Activated B cell treated with CpG ODN at 0.5 μM for 24 hours (primary cell): ENCODE measurements at places on chromosomes 6 and 20. TPM values are rescaled to one million over a fixed set of nuclear protein-coding genes. Genes with fewer than 3 reads are reported as not detected.

- no peak overlapping the region for H3K4me3 ChIP-seq
- DNase-seq = no peak
- H3K27me3 ChIP-seq = no peaks in the 10 kb centered on the region
- no peak overlapping the region for H3K27ac ChIP-seq
- no peaks in the 10 kb centered on the region for H3K36me3 ChIP-seq
Measured at GRCh38 chr20:13288357-13288756, 67.3 kb downstream of the ISM1 start.

DNA sequence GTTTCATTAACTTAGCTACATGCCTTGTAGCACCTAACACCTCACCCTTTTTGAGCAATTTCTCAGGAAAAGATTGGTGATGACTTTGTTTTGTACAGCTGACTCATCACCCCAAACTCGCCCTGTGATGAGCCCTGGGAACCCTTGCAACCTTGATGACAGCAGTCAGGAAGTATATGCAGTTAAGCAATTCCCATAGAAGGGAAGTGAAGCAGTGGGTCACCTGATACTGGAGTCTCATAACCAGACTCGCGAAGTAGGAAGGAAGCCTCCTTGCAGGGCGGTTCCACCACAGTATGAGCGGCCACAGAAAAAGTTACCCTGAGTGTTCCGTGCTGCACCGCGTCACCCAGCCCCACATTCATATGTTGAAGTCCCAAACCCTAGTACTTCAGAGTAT lies 82.0 kb upstream of the EDN1 start:
- no peaks in the 10 kb centered on the region for H3K36me3 ChIP-seq
- H3K27ac ChIP-seq = no peak overlapping the region

DNA sequence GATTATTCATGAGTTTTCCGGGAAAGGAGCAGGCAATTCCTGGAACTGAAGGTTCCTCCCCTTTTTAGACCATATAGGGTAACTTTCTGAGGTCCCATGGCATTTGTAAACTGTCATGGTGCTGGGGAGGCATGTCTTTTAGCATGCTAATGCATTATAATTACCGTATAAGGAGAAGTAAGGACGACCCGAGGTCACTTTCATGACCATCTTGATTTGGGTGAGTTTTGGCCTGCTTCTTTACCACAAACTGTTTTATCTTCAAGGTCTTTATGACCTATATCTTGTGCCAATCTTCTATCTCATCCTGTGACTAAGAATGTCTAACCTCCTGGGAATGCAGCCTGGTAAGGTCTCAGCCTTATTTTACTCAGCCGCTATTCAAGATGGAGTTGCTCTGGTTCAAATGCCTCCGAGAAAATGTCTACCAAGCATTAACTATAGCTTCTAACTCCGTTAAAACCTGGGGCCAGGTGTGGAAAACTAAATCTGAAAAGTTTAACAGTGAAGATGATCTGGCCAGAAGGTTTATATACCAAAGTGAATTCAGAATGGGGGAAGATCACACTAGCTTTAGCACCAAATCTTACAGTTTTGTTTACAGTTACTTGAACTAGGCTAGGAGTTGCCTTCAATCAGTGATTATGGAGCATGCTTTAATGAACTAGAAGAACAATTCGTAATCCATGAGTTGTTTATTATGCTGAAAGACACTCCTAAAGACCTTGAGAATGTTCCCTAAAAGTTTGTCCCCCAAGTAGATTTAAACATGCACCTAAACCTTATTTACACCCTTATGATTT lies 80.0 kb upstream of the TOP1 start:
- peaks cover 16% of the 10 kb centered on the region for H3K27me3 ChIP-seq
- no peak overlapping the region for H3K27ac ChIP-seq
- no peak for DNase-seq
- H3K4me1 ChIP-seq = peaks cover under 1% of the 10 kb centered on the region

GRCh38 chr6:154298297-154298696 lies 58.3 kb downstream of the IPCEF1 start:
- no peaks in the 10 kb centered on the region for H3K27me3 ChIP-seq
- H3K36me3 ChIP-seq = no peaks in the 10 kb centered on the region
- H3K4me1 ChIP-seq = peaks cover 16% of the 10 kb centered on the region

DNA sequence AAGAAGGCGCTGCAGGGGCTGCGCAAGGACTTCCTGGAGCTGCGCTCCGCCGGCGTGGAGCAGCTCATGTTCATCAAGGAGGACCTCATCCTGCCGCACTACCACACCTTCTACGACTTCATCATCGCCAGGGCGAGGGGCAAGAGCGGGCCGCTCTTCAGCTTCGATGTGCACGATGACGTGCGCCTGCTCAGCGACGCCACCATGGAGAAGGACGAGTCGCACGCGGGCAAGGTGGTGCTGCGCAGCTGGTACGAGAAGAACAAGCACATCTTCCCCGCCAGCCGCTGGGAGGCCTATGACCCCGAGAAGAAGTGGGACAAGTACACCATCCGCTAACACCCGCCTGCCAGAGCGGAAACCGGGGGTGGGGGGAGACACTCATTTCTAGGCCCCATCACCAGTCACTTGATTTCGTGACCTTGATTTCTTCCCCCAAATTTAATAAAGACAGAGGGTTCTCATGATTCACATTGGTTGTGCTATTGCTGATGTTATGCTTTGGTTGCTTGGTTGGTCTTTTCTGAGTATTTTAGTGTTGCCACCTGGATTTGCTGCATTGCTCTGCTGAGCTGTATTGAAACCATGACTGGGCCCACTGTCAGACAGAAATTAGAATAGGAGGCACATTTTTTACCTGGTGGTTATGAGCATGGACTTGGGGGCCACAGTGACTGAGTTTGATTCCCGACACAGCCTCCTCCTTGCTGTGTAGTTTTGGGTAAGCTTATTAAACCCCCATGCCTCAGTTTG lies 1.5 kb downstream of the FAM50B start:
- peaks cover 20% of the 10 kb centered on the region for H3K4me1 ChIP-seq
- DNase-seq = no peak
- H3K27me3 ChIP-seq = no peaks in the 10 kb centered on the region

GRCh38 chr6:98044151-98044561 lies 761.1 kb upstream of the MMS22L start:
- no peak for DNase-seq
- H3K27me3 ChIP-seq = peaks cover 3% of the 10 kb centered on the region
- H3K27ac ChIP-seq = no peak overlapping the region
- H3K4me1 ChIP-seq = no peaks in the 10 kb centered on the region
- H3K4me3 ChIP-seq = no peak overlapping the region
- no peaks in the 10 kb centered on the region for H3K36me3 ChIP-seq

- DNase-seq = no peak
- peaks cover 2% of the 10 kb centered on the region for H3K4me1 ChIP-seq
- H3K4me3 ChIP-seq = no peak overlapping the region
- H3K27ac ChIP-seq = no peak overlapping the region
Measured at GRCh38 chr6:90859056-90859455, 272.2 kb upstream of the MAP3K7 start.

- H3K27me3 ChIP-seq = no peaks in the 10 kb centered on the region
- peak; percentile 69 for DNase-seq
- peak overlapping the region; percentile 67 for H3K4me3 ChIP-seq
- H3K27ac ChIP-seq = peak overlapping the region; percentile 60
Measured at GRCh38 chr6:33430991-33431879, 11.4 kb downstream of the SYNGAP1 start.

DNA sequence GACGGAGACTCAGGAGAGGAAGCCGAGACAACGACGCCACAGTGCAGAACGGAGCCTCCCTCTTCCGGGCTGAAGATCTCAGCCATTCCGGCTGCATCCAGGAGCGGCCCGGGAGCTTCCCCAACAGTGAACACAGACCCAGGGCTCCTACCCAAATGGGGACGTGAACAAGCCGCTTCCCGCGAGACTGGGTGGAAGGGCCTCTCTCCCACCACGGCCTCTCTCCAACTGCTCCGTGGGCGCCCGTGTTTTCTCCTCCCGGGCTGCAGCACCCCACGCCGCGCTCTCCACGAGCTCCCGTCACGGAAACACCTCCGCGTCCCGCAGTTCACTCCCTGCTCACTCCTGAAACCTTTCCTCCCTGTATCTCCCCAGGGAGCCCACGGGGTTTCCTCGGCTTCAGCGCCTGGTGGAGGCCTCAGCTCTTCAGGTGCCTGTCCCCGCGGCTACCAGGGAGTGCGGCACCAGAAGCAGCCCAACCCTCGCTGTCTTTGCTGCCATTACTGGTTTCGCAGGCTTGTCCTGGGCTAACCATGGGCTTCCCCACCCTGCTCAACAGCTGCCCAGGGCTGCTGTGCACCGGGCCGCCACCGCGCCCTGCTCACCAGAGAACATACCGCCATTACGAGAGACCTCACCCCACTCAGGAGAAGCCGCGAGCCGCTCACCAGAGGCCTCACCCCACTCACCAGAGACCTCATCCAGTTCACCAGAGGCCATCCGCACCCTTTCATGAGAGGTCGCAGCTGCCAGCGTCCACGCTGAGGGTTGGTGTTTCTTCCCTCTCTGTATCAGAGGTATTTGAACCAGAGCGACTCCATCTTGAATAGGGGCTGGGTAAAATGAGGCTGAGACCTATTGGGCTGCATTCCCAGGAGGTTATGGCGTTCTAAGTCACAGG lies 922.8 kb downstream of the QKI start:
- no peak overlapping the region for H3K4me3 ChIP-seq
- H3K4me1 ChIP-seq = no peaks in the 10 kb centered on the region
- no peak for DNase-seq
- no peak overlapping the region for H3K27ac ChIP-seq
- H3K36me3 ChIP-seq = no peaks in the 10 kb centered on the region

- no peaks in the 10 kb centered on the region for H3K27me3 ChIP-seq
- peaks cover 19% of the 10 kb centered on the region for H3K36me3 ChIP-seq
- H3K4me3 ChIP-seq = peak overlapping the region; percentile 71
- peak overlapping the region; percentile 96 for H3K27ac ChIP-seq
- DNase-seq = no peak
Measured at GRCh38 chr20:38094373-38094891, 60.9 kb downstream of the RPRD1B start.

GRCh38 chr6:15875797-15876196 lies 213.0 kb upstream of the DTNBP1 start:
- no peak overlapping the region for H3K27ac ChIP-seq
- H3K4me1 ChIP-seq = peaks cover 38% of the 10 kb centered on the region
- no peak overlapping the region for H3K4me3 ChIP-seq
- H3K27me3 ChIP-seq = peaks cover 3% of the 10 kb centered on the region

GRCh38 chr6:31587791-31588777 lies 2.0 kb downstream of the LST1 start:
- peaks cover 94% of the 10 kb centered on the region for H3K4me1 ChIP-seq
- peaks cover 8% of the 10 kb centered on the region for H3K36me3 ChIP-seq
- DNase-seq = no peak
- no peaks in the 10 kb centered on the region for H3K27me3 ChIP-seq
- H3K4me3 ChIP-seq = peak overlapping the region; percentile 77

GRCh38 chr6:132392792-132393191 lies 8.5 kb downstream of the MOXD1 start:
- peaks cover 29% of the 10 kb centered on the region for H3K4me1 ChIP-seq
- peaks cover 4% of the 10 kb centered on the region for H3K27me3 ChIP-seq
- no peak for DNase-seq
- H3K27ac ChIP-seq = no peak overlapping the region

- no peak for DNase-seq
- H3K4me1 ChIP-seq = no peaks in the 10 kb centered on the region
Measured at GRCh38 chr6:112190164-112190563, 64.2 kb downstream of the LAMA4 start.

DNA sequence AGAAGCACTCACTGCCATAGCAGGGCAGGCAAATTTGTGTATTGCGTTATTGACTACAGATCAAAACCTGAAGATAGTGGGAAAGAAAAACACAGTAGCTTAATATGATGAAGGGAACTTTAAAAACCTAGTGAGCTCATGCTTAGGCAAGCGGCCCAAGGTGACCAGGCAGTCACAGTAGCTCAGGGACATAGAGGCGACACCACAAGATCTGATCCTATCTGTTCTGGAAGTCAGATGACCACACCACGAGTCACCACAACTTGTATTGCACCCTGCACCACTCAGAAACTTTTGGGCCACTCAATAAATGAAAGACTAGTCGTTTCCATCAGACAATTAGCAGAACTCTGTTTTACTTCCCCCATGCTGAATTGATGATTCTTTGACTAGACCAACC lies 4.9 kb downstream of the CLIC5 start:
- peak overlapping the region; percentile 82 for H3K27ac ChIP-seq
- H3K4me1 ChIP-seq = peaks cover 42% of the 10 kb centered on the region
- no peak for DNase-seq
- no peaks in the 10 kb centered on the region for H3K36me3 ChIP-seq

DNA sequence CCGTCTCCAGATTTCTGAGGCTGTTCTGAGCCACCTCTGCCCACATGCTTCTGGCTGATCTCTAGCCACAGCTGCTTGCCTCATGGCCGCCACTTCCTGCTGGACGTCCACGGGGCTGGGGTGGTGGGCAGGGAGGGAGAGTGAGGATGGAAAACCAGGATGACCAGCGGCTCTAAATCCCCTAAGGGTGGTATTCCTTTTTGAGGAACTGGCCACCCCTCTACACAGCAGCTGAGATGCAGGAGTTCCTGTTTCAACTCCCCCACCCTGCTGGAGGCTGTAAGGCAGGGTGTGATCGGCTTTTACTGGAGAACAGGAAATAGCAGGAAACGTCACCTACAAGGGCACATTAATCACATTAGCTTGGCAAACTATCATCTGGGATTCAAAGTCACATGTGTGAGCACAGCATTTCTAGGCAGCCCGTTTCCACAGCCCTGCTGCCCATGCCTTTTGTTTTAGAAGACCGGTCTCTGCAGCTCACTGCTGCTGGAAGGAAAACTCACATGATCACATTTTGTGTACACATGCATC lies 181.6 kb upstream of the ECI2 start:
- no peak for DNase-seq
- H3K36me3 ChIP-seq = no peaks in the 10 kb centered on the region
- H3K27me3 ChIP-seq = no peaks in the 10 kb centered on the region
- peaks cover 24% of the 10 kb centered on the region for H3K4me1 ChIP-seq

GRCh38 chr20:38612751-38613515 lies 11.3 kb downstream of the ARHGAP40 start:
- no peak overlapping the region for H3K4me3 ChIP-seq
- no peaks in the 10 kb centered on the region for H3K36me3 ChIP-seq
- peaks cover 3% of the 10 kb centered on the region for H3K4me1 ChIP-seq
- no peak overlapping the region for H3K27ac ChIP-seq
- peaks cover 27% of the 10 kb centered on the region for H3K27me3 ChIP-seq

GRCh38 chr6:46789434-46790354 lies 3.5 kb upstream of the MEP1A start:
- no peaks in the 10 kb centered on the region for H3K36me3 ChIP-seq
- no peaks in the 10 kb centered on the region for H3K27me3 ChIP-seq
- no peaks in the 10 kb centered on the region for H3K4me1 ChIP-seq
- no peak for DNase-seq
- H3K27ac ChIP-seq = no peak overlapping the region
- no peak overlapping the region for H3K4me3 ChIP-seq

- DNase-seq = no peak
- no peaks in the 10 kb centered on the region for H3K4me1 ChIP-seq
- H3K27me3 ChIP-seq = no peaks in the 10 kb centered on the region
- H3K36me3 ChIP-seq = peaks cover 24% of the 10 kb centered on the region
Measured at GRCh38 chr6:89311853-89312531, 3.1 kb downstream of the GABRR2 start.

Gene RPS6KA2
- total RNA-seq = 13.9 and 14.4 TPM in 2 replicates

Gene ARMH2
- 2.1 and 2.3 TPM in 2 replicates for total RNA-seq

Gene CCHCR1
- 32.3 and 37.6 TPM in 2 replicates for total RNA-seq

Gene SYCP2
- total RNA-seq = 1.3 and 2.1 TPM in 2 replicates

Gene BPIFB2
- total RNA-seq = not detected in 2 replicates

Gene CST9L
- total RNA-seq = not detected in 2 replicates

Gene TRIM10
- not detected in 2 replicates for total RNA-seq
